Esophagus mucosa (tissue), 1 donor: ENCODE measurements at places on chromosomes 1 and 21.
A peak's percentile ranks its signal among the peaks of the same experiment; 100 is the strongest.

- no peak for ATAC-seq
Observed at GRCh38 chr1:156584813-156585212, 5.3 kb downstream of the TTC24 start.

GRCh38 chr1:100387209-100387608 lies 34.9 kb downstream of the CDC14A start:
- no peak for ATAC-seq

- ATAC-seq = no peak
Observed at GRCh38 chr1:53080041-53080440, 18.0 kb downstream of the PODN start.

DNA sequence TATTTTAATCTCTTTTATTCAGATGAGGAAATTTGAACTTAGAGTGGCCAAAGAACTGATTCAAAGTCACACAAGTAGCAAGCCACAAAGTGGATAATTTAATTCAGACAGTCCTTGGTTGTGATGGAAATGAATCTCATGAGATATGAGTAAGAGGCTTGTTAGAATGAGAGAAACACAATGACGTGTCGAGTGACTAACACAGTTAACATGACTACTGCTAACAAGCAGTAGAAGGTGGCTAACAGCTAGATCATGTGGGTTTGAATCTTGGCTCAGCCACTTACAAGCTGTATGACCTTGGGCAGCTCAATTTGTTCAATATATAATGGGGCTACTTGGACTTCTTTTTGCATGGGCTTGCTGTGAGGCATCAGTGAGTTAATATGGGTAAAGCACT lies 104.5 kb upstream of the LMO4 start:
- ATAC-seq = peak; percentile 90

GRCh38 chr1:76300556-76300955 lies 226.0 kb downstream of the ST6GALNAC3 start:
- ATAC-seq = no peak

DNA sequence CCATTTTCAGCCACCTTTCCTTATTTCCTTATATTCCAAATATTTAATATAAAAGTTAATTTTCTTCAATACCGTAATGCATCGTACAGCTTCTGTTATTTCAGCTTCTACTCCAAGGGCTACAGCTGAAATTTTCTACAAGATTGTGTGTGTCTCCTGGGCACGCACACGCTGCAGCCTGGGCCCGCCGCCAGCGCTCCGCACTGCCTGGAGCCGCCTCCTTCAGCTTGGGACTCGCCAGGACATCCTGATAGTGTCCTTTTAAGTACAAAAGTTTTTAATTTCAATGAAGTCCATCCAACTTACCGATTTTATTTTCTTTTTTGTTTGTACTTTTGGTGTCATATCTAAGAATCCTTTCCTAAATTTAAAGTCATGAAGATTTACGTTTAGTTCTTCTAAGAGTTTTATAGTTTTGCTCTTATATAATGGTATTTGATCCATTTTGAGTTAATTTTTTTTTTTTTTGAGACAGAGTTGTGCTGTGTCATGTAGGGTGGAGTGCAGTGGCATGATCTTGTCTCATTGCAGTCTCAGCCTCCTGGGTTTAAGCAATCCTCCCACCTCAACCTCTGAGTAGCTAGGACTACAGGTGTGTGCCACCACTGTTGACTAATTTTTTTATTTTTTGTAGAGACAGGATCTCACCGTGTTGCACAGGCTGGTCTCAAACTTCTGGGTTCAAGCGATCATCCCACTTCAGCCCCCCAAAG lies 82.8 kb downstream of the AXDND1 start:
- ATAC-seq = no peak

GRCh38 chr1:190479516-190479915 lies 1.9 kb upstream of the BRINP3 start:
- no peak for ATAC-seq

DNA sequence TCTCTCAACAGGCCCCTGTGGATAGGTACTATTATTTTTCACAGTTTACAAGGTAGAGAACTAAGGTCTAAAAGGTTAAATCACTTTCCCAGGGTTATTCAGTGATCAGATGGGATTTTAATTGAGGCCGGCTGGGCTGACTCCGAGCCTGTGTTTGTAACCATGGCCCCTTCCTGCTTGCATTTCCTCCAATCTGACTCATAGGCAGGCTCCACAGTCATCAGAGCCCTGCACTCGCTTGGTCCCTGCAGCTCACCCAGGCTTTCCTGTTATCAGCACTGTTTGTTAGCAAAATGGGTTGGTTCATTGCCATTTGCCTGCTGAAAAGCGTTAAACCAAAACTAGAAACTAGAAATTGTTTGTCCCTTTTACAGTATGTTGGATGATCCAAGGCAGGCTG lies 41.4 kb upstream of the LMX1A start:
- peak; percentile 63 for ATAC-seq

- peak; percentile 84 for ATAC-seq
Observed at GRCh38 chr1:109252893-109253802, 3.8 kb downstream of the CELSR2 start.

- ATAC-seq = no peak
Observed at GRCh38 chr1:212182171-212182570, 103.0 kb upstream of the PPP2R5A start.

DNA sequence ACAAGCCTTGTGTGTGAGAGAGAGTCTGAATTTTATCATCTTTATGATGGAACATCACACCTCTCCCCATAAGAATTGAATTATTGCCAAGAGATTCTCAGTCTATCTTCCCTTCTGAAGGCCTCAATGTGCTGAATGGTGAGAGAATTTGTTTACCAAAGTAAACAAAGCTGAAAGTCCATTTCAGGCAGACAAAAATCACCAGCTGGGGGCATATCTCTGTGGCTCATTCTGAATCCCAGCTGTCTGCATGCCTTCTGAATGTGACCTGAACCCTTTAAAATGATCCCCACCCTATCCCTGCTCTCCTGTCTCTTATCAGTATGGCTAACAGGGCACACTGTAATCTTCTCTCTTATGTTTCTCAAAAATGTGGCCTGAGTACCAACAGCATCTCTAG lies 99.1 kb upstream of the CAMK1G start:
- no peak for ATAC-seq

- no peak for ATAC-seq
Observed at GRCh38 chr1:17933971-17934370, 173.6 kb upstream of the IGSF21 start.

GRCh38 chr21:26117972-26118367 lies 52.6 kb downstream of the APP start:
- no peak for ATAC-seq

DNA sequence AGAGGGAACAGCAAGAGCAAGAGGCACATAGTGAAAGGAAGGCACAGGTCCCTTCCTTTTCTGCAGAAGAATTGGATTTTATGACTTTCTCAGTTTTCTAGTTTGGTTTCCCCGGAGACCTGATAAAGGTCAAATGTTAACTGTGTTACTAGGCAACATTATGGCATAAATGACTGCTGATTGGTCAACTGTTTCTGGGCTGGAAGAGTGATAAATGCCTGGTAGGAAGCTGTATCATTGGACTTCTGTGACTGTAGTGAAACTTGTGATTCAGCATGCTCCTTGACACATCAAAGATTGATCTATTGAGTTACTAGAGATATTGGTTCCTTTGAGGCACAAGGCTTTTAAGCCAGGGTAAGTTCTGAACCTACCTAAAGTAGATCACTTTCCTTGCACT lies 55.7 kb downstream of the LRRC8C start:
- ATAC-seq = no peak

DNA sequence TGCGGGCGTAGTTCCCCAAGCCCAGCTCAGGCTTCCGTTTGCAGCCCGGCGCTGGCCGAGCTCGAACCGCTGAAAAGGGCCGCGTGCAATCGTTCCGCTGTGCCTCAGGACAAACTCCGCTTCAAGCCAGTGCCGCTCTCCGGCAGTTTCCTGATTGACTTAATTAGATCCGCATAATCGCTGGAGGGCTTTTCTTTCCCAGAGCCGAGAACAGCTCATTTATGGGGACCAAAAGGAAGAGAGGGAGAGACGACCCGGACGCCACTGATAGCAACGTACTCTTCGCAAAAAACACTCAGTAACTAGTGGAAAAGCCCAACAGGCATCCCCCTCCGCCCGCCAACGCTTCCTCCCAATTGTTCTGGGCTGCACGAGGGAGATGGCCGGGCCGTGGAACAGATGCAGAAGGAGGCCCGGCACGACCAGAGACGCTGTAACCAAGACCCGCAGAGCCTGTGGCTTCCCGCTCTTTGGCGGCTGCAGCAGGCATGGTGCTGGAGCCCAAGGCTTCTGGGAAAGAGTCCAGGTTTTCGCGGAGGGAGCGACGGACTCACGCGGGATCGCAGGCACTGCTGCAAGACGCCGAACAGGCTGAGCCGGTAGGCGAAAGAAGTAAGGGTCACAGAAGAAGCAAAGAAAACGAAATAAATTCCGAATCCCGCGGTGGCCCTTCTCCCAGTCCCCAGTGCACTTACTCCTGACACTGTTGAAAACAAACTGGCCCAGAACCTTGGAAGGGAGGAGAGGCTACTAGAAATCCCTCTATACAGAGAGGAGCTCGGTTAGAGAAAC lies 3.6 kb upstream of the FOXD2 start:
- ATAC-seq = no peak

DNA sequence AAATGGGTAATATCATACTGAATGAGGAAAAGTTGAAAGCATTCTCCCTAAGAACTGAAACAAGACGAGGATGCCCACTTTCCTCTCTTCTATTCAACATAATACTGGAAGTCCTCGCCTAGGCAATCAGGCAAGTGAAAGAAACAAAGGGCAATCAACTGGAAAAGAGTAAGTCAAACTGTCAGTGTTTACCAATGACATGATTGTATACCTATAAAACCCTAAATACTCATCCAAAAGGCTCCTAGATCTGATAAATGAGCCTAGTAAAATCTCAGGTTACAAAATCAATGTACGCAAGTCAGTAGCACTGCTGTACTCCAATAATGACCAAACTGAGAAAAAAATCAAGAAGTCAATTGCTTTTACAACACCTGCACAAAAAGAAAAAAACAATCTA lies 575.8 kb upstream of the PRMT6 start:
- ATAC-seq = no peak

GRCh38 chr1:2312160-2312514 lies 79.2 kb downstream of the MORN1 start:
- ATAC-seq = no peak

DNA sequence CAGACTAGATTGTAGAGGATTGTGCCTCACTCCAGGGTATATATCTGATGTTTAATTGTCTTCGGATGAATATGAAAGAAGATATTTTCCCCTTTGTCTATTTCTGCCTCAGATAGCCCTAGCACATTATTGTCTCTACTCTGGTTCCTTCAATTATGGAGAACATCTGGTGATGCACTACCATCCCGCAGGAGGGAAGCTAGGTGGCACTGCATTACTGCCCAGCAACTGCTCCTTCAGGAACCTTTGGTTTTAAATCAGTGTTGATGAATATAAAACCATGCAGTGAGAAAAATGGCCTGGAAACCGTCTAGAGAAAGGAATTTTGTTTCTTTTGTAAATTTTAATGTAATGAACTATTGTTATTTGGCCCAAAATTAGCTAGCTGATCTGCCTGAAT lies 68.5 kb downstream of the GPR88 start:
- ATAC-seq = peak; percentile 23

DNA sequence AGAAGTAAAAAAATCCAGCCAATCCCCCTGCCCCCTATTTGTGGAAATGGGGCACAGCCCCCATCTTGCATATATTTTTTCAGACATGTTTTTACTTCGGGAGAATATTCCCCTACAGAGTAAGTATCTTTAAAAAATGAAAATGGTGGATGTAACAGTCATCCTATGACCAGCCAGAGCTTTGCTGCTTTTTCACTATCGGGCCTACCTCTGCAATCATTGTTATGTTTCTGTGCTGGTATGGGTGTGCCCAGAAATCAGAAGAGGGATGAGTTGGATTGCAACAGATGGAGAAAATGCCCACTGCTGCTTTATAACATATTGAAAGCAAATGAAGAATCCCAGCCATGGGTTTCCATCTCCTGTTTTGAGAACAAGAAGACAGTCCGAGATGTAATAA lies 2.9 kb downstream of the CD247 start:
- no peak for ATAC-seq

DNA sequence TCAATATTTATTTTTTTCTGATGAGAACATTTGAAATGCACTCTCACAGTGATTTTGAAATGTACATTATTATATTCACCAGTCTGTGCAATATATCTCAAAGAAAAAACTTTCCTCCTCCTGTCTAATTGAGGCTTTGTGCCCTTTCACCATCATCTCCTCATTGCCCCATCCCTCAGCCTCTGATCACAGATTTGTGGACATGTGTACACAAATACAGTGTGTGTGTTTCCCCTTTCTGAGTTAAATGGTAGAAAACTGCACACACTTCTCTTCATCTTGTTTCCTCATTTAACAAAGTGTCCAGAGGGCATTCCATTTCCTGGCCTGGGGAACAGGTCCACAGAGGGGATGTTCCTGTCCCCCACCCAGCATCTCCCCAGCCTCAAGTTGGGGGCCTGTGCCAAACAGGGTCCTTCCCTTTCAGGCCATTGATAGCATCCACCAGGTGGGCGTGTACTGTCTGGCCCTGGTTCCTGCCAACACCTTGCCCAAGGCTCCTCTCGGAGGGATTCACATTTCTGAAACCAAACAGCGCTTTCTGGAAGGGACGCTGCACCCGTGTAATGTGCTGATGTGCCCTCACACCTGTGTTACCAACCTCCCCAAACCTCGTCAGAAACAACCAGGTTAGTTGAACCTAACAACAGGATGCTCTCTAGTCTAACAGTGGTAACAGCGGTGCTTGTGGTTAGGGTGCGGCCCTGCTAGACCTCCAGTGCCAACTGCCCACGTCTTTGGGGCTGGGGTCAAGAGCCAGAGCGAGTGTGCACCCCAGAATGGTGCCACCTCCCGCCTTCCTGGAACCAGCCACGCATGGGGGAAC lies 54.6 kb downstream of the S100B start:
- no peak for ATAC-seq

DNA sequence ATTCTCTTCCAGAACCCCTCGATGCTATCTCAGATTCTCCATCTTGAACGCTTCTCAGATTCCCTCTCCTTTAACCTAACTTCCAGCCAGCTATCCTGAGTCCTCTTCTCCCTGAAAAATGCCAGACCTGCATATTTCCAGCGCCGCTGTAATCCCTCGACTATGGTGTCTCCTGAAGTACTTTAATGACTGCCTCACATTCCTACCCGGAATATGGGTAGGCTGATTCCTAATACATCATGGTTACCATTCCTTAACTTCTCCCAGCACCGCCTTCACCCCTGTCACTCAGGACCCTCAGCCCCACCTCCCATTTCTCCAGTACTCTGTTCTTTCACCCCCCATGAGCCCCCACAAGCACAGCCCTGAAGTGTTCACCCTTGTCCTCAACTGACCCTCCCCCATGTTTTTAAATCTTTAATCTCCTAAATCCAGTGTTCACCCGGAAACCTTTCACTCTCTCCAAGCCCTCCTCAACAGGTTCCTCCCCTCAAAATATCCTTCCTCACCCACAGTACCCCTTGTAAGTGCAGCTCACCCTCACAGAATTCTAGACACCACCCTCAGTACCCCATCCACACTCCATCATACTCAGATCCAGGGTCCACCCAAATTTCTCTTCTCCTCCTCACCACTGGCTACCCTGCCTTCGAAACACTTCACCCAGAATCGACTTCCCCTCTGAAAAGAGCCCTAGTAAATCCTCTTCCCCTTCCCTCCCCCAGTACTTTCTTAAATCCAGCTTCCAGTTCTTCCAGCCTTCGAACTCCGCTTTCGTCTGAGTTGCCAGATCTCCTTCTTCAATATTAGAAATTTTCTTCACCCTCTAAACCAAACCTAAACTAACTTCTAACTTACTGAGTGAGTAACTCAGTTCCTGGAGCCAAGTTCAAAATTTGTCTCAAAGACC lies 922 bp downstream of the CPT2 start:
- ATAC-seq = no peak
